ENCODE measurements at places on chromosomes 3 and 15.

- no peak for DNase-seq
These were observed 54.5 kb upstream of the CHRNA7 start for GRCh38 chr15:31975830-31976229.

GRCh38 chr3:110344897-110345767 is 726.5 kb upstream of the NECTIN3 start:
- no peak for DNase-seq

DNA sequence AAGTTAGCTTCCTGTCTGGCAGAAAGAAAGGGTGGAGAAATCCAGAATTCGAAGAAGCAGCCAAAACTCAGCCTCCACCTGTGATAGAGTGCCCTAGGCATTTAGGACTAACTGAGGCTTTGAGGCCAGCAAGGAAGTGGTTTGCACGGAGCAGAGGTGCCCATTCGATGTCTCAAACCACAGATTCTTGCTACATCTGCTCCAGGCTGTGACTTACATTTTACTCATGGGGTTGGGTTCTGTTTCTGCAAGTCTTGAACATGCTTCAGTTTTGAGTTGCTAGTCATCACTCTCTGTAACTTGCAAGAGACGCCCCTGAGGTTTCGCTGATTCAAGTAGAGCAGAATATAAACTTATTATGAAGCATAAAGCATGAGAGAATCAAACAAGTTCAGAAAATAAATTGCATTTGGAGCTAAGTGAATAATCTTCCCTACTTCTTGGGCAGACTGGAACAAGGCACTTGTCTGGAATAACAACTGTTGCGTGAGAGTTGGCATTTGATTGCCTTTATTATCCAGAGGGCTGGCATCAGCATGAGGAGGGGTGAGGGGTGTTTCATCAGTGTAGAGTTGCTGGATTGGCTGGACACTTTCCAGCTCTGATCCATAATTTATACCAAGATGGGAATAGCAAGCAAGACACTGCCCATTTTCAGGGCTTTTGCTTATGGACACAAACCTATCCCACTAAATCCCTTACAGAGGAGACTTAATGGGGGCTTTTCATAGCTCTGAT is 256.5 kb downstream of the AGBL1 start:
- no peak for DNase-seq

DNA sequence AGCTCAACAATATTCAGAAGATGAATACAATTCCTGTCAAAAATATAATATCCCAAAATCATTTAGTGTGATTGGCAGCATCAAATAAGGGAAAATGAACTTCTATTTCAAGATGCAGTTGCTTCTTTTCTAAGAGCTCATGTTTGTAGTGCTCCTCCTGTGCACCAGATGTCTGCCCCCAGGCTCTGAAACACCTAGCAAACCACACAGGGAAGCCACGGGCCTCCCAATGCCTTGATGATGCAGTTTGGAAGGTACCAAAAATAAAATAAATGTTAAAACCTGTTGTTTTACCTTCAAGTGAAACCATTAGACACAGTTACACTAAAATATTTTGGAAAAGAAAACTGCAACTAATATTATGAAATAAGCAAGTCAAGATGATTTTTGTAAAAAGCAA is 22.2 kb downstream of the CFAP20DC start:
- DNase-seq, result no peak

DNA sequence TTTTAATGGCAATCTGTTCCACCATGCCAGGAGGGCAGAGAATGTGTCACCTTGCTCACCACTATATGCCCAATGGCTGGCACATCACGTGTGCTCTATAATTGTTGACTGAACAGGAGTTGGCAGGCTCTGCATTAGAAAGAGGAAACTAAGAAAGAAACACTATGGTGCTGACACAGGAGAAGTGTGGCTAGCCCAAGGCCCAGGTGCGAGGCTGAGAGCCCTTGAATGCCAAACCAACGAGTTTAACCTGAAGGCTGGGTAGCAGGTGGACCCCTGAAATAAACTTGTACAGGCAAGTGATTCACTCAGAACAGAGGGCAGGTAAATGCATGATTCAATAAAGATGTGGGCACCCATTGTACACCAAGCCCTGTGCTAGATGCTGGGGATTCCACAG is 2.4 kb downstream of the CHCHD4 start:
- no peak for DNase-seq

GRCh38 chr3:77825001-77825827 is 785.3 kb downstream of the ROBO2 start:
- no peak for DNase-seq

All from activated CD4-positive, CD25-positive, alpha-beta regulatory T cell (primary cell).